ENCODE measurements at places on chromosomes 4 and X.

DNA sequence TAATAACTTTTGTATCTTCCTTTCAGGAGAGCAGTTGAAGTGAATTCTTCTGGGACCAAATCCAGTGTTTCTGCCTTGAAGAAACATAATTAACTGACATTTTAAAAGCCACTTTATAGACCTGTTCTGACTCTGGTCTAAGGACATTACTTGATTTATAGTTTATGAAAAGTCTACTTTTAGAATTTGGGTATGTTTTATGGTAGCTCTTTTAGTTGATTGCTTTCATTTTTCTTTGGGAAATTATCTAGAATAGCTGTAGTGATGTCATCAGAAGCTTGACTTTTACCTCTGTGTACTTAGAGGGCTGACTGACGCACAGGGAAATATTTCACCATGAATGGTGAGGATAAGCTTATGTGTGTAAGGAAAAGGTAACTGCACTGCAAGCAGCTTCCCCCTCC is 131.8 kb upstream of the LIMCH1 start:
- no peak for DNase-seq

- DNase-seq: no peak
Observed at GRCh38 chr4:532588-533317, 33.7 kb downstream of the PIGG start.

DNA sequence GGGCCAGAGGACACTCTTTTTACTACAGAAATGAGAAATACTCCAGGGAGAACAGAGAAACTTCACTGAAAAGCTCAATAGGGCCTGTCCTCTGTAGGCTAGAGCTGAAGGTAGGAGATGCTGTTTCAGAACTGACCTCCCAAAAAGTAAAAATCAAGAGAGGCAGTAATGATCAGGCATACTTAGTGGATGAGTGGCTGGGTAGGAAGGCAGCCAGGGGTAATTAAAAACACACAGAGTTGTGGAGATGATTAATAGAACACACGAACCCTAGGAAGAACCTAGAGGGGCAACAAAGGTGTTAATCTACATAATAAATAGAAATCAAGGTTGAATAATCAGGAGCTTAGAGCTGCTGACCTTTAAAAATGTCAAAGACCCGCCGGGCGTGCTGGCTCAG is 582.4 kb upstream of the ADGRL3 start:
- DNase-seq: no peak

DNA sequence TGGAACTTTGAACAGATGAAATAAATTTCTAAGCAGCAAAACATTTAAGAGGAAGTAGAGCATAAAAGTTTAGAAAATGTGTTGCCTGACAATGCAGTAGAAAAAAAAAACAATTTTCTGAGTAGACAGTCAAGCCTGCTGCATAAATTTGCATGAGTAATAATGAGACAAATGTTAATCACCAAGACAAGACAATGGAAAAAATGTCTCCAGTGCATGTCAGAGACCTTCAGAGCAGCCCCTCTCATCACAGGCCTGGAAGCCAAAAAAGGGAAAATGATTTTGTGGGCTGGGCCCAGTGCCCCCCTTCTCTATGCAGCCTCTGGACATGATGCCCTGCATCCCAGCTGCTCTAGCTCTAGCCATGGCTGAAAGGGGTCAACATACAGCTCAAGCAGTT is 204.6 kb downstream of the COX18 start:
- no peak for DNase-seq

- DNase-seq: no peak
Observed at GRCh38 chr4:184165291-184165690, 52.4 kb downstream of the ENPP6 start.
